Occipital lobe (tissue), 3 donors: ENCODE measurements at places on chromosomes 6 and 20. TPM values are rescaled to one million over a fixed set of nuclear protein-coding genes. Genes with fewer than 3 reads are reported as not detected.
A peak's percentile ranks its signal among the peaks of the same experiment; 100 is the strongest.

- no peak for DNase-seq
Observed at GRCh38 chr20:37398750-37399621, 53.0 kb downstream of the SRC start.

GRCh38 chr6:127404133-127404532 is 55.1 kb downstream of the KIAA0408 start:
- no peak for DNase-seq

DNA sequence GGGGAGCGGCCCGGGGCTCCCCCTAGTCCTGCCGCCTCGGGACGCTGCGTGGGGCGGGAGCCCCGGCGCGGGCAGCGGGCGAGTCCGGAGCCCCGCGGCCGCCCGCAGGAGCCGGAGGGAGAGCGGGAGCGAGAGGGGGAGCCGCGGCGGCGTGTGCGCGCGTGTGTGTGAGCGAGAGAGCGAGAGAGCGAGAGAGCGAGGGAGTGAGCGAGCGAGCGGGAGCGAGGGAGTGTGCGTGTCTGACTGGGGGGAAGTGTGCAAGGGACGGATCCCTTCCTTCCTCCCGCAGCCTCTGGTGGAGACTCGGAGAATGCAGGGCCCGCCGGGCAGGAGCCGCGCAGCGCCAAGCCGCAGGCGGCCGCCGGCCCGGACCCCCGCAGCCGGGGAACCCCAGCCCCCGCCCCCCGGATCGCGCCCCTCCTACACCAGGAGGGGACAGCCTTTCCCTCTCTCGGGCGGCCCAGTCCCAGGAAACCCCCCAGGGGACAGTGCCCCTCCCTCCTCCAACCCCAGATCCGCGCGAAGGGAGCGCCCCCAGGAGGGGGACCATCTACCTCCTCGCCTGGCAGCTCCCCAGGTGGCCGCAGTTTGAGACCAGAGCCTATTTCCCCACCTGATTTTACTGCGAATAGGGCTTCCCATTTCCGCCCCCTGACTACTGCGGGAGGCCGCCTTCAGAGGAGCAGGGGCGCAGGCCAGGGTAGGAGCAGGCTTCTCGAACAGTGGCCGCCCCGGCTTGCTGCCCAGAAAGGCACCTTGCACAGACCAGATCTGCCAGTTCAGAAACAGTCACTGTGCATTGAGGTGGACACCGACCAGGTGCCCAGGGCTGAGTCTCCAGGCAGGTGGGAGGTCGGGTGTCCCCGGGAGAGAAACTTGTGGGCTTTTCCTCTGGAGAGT is at the start of gene CDH22:
CDH22 (minus strand) TSS at position 241 of the 900 bp plus-strand sequence. CDS start 57,204 bp downstream, outside the sequence.
- DNase-seq: peak; percentile 37

GRCh38 chr6:119653329-119653728 is 303.8 kb upstream of the MAN1A1 start:
- no peak for DNase-seq

Gene TCP1
- 336 TPM for total RNA-seq

Gene VSTM2L
- total RNA-seq: 39.6 TPM

Gene WFDC12
- total RNA-seq: not detected

Gene FRK
- total RNA-seq: 0.31 TPM

Gene DPPA5
- not detected for total RNA-seq
